Bone marrow (tissue), 2 donors: ENCODE measurements at places on chromosomes 6 and 20.

DNA sequence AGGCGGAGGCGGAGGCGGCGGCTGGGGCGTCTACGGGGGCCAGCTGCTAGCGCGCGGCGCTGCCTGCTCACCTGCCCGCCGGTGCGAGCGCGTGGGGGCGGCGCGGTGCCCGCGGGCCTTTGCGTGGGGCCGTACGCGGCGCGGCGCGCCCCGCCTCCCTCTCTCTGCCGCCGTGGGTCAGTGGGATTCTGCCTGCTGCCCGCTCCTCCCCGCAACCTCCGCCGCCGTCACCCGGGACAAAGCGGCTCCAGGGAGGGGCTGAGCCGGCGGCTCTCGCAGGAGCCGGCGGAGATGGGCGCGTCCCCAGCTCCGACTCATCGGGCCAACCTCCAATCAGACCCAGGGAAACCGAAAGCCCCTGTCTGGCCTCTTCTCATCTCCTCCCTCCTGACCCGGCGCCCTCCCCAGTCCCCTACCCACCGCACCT, at the start of gene RCAN2:
RCAN2 (minus strand) TSS at position 249 of the 427 bp plus-strand sequence.
- peak; percentile 42 for DNase-seq

- no peak for DNase-seq
Observed at GRCh38 chr6:98831057-98831958, 3.1 kb upstream of the POU3F2 start.

DNA sequence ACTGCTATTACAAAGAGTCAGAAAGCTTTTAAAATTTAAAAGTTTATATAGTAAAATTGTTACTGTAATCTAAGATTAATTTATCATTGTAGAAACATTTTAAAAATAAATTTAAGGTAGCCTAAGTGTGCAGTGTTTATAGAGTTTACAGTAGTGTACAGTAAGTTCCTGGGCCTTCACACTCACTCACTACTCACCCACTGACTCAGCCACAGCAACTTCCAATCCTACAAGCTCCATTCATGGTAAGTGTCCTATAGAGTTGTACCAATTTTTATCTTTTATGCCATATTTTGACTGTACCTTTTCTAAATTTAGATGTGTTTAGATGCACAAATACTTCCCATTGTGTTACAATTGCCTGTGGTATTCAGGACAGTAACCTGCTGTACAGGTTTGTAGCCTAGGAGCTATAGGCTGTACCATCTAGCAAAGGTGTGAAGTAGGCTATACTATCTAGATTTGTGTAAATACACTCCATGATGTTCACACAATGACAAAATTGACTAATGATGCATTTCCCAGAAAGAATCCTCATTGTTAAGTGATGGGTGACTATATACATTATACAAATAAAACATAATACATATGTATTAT, 10.2 kb upstream of the TMEM170B start:
- no peak for DNase-seq

DNA sequence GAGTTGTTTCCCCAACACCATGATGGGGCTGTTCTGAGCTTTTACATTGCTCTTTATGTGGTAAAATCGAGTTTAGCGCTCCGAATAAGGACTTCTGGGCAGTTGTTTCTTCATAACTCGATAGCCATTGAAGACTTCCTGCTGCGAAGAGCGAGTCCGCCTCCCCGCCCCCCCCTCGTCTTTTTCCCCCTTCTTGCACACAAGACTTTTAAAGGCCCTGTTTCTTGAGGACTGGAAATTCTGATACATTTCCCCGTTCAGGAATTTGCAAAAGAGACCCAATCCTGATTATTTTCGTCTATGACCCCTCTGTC, 1.5 kb upstream of the CITED2 start:
- no peak for DNase-seq

GRCh38 chr6:19301980-19302379, 535.2 kb upstream of the ID4 start:
- DNase-seq = no peak

GRCh38 chr6:82494367-82494766, 130.8 kb downstream of the TPBG start:
- DNase-seq = no peak

DNA sequence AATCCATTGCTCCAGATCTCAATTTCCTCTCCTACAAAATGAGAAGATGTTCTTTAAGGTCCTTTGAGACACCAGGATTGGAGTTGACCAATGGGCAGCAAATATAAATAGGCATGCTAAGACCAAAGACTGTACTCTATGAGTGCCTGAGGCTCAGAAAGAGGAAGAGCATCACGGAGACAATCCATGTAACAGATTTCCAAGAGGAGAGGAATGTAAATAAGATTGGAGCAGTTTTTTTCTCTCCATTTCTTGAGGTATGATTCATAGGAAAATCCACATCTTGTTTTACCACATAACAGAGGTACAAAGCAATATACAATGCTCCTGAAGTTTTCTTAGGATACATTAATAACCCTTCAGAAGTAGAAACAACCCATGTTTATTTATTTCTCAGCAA, 109.8 kb downstream of the UBE3D start:
- DNase-seq = no peak

DNA sequence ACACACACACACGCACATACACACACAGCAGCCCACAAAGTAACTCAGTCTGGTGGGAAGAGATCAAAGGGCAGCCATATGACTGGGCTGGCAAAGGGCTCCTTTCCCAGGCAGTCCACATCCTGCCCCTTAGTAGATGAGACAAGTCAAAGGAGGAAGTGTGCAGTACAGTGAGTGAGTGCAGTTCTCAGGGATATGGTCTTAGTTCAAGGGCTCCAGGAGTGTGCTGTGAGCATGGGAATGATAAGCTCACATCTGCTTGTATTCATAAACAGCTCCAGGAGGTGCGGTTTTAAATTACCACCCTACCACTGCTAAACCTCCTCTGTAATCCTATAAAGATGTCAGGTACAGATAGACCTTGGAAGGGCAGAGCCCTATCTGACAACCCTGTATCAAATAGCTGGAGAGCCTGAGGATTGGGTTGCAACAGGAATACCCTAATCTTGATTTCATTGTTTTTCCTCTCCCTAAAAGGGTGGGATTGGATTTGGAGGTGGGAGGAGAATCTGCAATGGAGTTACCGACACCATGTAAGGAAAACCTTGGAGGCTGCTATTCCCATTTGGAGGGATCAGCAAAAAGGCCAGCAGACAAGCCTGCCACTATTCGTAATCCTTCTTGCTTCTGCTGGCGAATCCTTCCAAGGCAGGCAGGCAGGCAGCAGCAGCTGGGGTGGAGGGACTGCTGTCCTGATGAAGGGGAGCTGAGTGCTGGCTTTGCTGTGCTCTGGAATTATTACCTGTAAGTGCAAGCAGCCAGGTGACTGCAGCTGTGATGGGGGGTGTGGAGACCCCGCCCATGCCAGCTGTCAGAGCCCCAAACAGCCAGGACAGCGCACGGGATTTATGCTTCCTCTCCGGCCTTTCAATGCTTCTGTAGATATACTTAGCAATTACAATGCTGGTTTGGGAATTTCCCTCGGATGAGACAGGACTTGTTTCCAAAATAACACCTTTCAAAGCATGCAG, 342.7 kb downstream of the PRL start:
- DNase-seq = no peak

GRCh38 chr6:131721161-131721560, 10.3 kb upstream of the CTAGE9 start:
- DNase-seq = no peak

GRCh38 chr6:129575378-129576118, 134.4 kb downstream of the ARHGAP18 start:
- DNase-seq = peak; percentile 54

DNA sequence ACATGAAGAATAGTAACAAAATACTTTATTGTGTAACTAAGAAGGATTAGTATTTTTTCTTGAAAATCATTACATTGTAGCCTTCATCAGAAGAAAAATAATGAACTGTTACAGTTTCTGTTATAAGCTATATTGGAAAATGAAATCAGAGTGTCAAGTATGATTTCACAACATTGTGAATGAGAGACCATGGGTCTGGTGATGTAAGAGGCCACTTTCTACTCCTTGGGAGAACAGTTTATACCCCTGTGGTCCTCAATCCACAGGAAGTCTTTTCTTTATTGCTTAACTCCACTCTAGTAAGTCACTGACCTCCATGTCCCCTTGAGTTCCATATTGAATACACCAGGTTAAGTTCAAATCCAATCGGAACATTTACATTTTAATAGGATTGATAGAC, 218.7 kb upstream of the FERMT1 start:
- no peak for DNase-seq

- no peak for DNase-seq
Observed at GRCh38 chr6:37515712-37516075, 16.0 kb upstream of the CCDC167 start.

- DNase-seq = no peak
Observed at GRCh38 chr20:50856475-50857041, 61.7 kb downstream of the BCAS4 start.

DNA sequence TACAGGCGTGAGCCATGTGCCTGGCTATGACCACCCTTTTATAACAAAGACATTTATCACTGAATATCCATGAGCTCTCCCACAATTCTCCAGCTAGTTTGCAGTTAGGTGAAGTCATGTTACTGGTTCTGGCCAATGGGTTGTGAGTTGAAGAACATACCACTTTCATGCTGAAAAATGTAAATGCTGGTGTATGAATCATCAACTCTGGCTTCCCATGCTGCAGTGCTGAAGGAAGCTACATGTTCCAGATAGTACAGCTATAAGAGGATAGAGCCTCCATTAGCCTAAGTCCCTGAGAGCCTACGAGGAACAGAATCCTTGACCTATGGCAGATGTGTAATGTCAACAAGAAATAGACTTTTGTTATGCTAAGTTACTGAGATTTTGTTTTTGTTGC, 180.4 kb downstream of the BTBD9 start:
- DNase-seq = no peak

DNA sequence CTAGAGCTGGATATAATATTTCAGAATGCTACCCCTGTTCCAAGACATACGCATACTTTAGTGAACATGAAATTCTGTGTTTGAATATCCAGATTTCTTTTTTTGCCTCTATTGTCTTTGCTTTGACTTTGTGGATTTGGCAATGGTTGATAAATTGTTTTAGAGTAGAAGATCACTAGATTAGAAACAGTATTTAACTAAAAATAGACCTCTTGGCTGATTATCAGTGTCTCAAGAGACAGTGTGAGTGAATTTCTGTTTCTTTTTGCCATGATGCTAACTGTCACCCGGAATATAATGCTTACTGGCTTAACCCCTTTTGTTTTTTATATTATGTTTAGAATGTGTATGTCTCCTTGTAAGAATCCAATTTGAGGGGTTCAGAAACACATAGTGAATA, 102.5 kb downstream of the PLCB1 start:
- DNase-seq = no peak

DNA sequence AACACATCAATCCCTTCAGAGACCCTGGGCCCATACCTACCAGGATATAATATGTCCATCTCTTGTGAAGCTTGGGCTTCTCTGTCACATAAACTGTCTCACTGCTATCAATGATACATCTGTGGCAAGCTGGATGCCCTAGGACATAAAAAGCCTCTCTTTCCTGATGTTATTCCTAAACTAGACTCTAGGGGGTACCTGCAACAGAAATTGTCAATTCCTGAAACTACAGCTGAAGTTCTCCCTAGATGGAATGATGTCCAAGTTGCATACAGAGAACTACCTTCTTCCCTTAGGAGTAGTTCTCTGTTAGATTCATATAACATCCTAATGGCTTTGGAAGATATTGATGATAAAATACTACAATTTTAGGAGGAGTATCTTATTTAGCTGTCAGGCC, 35.8 kb downstream of the TBX18 start:
- DNase-seq = no peak

DNA sequence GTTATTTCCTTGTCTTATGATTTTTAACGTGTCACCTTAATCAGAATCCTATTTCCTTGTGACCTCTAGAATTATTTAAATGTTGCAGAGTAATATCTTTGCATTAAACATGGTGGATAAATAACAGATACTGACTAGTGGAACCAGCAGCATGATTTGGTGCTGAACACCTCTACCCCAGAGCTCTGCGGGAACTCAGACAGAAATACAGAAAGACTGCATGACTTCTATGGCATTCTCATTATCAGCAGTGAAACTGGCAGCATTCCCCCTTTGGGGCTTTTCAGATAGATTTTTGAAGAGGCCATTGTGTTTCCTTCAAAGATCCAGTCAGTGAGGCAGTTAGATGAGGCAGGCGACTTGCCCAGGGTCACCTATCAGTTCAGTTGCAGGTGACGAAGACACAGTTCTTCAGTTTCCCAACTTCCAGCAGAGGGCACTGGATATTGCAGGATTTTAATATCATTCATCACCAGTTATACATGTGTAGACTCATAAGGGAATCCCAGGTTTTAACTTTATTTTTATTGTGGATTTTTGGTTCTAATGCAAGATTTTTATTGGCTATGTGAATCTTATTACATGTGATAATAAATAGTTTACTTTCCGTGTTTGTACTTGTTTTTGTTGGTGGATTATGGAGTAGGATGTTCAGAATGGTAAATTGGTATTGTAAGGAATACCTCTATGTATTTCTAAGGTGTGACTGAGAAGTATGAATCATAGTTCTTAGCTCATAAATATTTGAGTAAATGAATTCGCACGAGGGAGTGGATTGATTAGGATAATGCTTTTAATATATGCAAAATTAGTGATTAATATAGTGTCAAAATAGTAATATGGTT, 81.3 kb downstream of the AFDN start:
- no peak for DNase-seq

- no peak for DNase-seq
Observed at GRCh38 chr20:21920211-21920610, 214.7 kb downstream of the PAX1 start.

DNA sequence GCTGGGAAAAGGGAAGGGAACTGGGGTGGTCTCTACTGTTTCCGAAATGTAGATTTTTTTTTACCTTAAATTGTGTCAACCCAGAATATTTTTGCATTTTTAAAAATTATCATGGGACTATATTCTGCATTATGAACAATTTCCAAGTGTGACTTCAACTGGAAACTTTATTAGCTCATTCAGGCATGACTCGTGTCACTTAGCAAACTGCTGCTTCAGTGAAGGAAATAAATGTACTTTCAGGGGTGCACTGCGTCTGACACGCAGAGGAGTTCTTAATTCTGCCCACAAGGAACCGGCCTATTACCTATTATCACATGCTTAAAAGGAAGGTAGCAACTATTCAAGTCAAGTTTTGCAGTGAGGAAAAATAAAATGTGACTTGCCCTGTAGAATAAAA, 291.3 kb upstream of the PRDM1 start:
- no peak for DNase-seq

GRCh38 chr20:58613061-58613854, 37.8 kb upstream of the STX16 start:
- no peak for DNase-seq
